ENCODE measurements at places on chromosomes 11 and 22. TPM values are rescaled to one million over a fixed set of nuclear protein-coding genes. Genes with fewer than 3 reads are reported as not detected.

The MDK gene
- total RNA-seq: 27.2 TPM

The CTSW gene
- total RNA-seq: 0.82 TPM

The FOXRED2 gene
- 4.6 TPM for total RNA-seq

The SCT gene
- total RNA-seq: not detected

The ANO5 gene
- 14.7 TPM for total RNA-seq

The OR5B21 gene
- not detected for total RNA-seq

The CRKL gene
- 36.4 TPM for total RNA-seq

The MAPK8IP2 gene
- total RNA-seq: 2.2 TPM

The SCN3B gene
- 2.7 TPM for total RNA-seq

The IGSF9B gene
- total RNA-seq: 12.5 TPM

The TSKU gene
- 20.8 TPM for total RNA-seq
